CMK (cell line): ENCODE measurements at places on chromosomes 16 and 17.

DNA sequence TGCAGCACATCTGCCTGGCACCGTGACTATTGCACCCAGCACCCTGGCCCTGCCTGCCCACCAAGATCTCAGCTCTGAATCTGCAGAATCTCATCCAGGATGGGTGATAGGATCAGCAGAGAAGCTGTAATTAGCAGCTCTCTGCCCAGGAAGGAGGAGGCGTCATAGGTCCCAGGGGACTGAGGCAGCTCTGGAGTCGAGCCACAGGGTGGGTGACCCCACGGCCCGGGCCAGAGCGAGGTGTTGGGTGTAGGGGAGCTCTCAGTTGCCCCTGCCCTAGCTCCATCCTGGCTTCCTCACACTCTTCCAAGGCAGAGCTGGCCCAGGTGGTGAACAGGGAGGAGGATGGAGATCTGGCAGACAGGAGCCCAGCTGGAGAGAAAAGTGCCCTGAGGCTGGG, 18.2 kb upstream of the FAM83G start:
- no peak for DNase-seq

DNA sequence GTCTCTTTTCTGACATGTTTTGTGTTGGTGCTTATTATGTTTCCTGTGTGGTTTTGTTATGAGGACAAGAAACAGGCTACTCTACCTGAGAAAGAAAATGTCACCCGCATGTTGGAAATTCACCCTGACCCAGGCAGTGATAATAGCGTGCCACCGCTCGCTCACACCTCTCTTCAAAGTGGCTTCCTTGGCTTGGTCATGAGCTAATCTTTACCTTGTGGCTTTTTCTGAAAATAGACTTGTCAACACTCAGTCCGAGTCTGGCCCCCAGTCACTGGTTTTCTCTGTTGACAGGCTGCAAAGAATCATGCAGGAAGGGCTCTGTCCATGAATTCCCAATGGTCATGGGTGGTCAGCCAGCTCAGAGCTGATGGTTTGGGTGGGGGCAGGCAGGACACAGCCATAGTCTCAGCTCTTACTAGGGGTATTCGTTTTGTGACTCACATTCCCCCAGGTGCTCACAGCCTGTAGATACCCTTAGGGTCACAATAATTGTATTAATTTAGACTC, 121.3 kb upstream of the CACNG5 start:
- no peak for DNase-seq

DNA sequence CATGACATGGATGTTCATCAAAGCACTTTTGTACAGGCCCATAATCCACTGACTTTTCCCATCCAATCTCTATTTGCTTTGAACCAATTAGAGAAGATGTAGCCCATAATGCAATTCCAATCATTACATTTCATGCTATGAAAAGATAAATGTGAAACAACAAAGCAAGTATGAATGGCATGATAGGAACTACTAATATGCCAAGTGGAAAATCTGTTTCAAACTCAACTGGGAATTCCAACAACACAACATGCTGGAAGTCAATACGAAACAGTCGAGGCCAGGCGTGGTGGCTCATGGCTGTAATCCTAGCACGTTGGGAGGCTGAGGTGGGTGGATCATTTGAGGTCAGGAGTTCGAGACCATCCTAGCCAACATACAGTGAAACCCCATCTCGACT, 39.6 kb upstream of the TMEM97 start:
- DNase-seq: no peak

GRCh38 chr17:78523934-78524655, 53.1 kb downstream of the DNAH17 start:
- DNase-seq: no peak

GRCh38 chr16:48499923-48500381, 110.0 kb downstream of the N4BP1 start:
- DNase-seq: no peak

DNA sequence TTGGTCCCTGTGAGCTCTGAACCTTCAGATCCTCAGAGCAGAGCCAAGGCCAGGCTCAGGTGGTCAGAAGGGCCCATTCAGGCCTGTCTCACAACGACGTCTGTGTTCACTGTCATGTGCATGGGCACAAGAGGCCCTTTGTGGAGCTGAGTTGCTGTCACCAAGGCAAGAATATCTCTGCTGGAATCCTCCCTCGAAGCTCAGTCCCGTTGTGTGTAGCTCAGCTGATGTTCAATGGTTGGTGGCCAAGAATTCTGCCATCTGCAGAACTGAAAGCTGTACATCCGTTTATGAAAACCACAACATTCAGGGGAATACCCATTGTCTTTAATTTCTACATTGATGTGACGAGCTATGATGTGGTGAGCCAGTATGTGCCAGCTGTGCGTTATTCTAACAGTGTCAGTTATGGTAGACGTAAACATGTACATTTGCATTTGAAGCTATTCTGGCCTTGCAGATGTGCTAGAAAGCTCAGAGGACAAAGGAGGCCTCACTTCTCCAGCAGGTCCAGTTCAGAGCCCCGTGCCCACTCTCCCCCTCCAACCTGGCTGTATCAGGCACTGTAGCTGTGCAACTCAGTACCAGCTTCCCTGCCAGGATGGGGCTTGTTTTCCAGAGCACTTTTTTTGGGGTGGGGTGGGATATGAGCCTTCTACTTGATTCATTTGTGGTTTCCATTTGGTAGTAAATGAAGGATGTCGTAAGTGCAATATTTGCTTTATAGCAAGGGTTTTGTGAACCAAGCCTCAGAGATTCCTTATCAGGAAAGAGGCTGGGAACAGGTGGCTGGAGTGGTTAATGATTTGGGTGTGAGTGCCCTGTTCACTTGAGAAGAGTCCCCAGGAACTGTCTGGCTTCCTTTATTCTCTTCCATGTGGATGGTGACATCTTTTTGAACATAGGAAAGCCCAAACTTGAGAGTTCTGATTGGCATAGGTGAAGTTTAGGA, 56.1 kb downstream of the B9D1 start:
- DNase-seq: no peak

GRCh38 chr16:11474617-11475291, 112.0 kb downstream of the LITAF start:
- no peak for DNase-seq

DNA sequence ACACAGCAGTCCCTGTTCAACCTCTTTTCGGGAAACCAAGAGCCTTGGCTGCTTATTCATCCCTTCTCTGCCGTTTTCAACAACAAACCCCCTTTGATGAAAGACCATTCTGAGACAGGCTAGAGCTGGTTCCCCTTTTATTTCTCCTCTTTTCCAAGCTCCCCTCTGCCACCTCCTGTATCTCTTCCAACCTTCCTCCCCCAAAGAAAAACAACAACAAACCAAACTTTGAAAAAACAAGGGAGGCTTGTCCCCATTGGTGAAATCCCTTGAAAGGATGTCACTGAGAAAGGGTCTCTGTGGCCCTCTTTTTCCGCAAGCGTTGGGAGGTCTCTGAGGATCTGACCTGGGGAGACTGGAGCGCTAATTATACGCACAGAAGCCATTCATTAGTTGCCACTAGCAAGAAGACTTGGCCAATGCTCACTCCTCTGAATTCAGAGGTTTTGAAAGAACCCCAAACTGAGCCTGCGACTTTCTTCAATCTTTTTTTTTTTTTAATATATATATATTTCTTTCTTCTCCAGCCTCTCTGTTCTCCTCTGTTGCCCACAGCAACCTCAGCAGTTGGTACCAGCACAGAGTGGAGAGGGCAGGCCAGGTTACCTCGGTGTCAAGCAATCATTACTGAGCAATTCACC, 101.4 kb downstream of the PITPNC1 start:
- DNase-seq: no peak

DNA sequence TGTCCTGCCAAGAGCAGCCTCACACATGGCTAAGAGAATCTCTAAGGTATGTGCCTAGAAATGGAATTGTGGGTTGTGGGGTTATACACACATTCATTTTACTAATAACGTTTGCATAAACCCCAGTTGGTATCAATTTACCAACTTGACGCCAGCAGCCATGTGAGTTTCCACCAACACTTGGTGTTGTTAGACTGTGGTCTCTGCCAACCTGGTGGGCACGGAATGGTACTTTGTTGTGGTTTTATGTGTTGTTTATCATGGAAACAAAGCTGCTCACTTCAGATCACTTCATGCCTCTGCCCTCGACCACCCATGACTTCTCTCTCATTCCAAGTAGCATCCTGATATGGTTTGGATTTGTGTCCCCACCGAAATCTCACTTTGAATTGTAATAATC, 152.0 kb upstream of the CDC42EP4 start:
- DNase-seq: no peak

DNA sequence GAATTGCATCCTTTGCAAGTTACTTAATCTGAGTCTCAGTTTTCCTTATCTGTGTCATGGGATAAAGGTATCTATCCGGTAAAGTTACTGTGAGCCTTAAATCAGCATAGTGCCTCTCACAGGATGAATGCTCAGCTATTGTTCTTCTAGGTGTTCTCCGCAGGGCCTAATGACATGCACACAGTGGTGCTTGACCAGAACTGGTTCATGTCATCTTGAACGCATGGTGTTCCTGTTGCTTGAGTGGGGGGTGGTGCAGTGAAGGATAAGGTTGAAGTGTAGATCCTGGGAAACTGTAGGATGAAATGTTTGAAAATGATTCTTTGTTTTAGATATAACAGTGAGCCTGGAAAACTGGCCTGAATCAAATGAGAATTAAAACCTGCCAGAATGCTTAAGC, 4.0 kb downstream of the KRT40 start:
- DNase-seq: no peak

- no peak for DNase-seq
Measured at GRCh38 chr17:57441270-57441600, 184.9 kb downstream of the MSI2 start.

GRCh38 chr16:82924075-82924854, 297.5 kb downstream of the CDH13 start:
- no peak for DNase-seq

- no peak for DNase-seq
Measured at GRCh38 chr16:30753596-30753995, 5.4 kb downstream of the PHKG2 start.

DNA sequence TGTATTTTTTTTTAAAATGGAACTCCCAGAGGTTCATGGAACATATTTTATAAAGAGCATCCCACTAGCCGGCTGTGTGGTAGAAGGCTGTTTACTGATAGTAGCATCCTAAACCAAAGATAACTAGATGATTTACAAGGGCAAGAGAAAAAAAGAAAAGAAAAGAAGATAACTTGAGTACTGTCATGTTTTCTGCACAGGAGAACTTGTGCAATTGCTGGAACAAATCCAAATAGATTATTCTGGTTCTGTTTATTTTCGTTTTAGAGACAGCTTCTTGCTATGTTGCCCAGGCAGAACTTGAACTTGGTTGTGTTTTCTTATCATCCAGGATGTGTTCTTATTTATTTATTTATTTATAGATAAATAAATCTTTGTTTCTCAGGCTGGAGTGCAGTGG, 20.9 kb upstream of the PPM1D start:
- DNase-seq: no peak

- no peak for DNase-seq
Measured at GRCh38 chr16:78258375-78259065, 159.1 kb downstream of the WWOX start.

- DNase-seq: no peak
Measured at GRCh38 chr16:20203272-20203671, 124.0 kb downstream of the GP2 start.

- no peak for DNase-seq
Measured at GRCh38 chr17:28858801-28859355, 4.1 kb downstream of the ERAL1 start.
